Kidney tubule cell (primary cell): ENCODE measurements at places on chromosomes 12 and 14.
A peak's percentile ranks its signal among the peaks of the same experiment; 100 is the strongest.

- DNase-seq = no peak
These were observed 149.5 kb upstream of the PELI2 start for GRCh38 chr14:55968741-55969140.

- no peak for DNase-seq
These were observed 22.0 kb downstream of the CHGA start for GRCh38 chr14:92944976-92945375.

- peak; percentile 42 for DNase-seq
These were observed 43.0 kb upstream of the GNPNAT1 start for GRCh38 chr14:52834440-52834842.

DNA sequence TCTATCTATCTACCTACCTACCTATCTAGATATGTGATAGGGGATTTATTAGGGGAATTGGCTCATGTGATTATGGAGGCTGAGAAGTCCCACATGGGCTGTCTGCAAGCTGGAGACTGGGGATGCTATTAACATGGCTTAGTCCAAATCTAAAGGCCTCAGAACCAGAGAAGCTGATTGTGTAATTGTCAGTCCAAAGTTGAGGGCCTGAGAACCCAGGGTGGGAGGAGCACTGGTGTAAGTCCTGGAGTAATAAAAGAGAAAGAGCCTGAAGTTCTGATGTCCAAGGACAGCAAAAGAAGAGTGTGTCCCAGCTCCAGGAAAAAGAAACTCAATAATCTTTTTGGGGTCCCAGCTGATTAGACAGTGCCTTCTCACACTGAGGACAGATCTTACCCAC lies 98.5 kb upstream of the SEL1L start:
- DNase-seq = no peak

DNA sequence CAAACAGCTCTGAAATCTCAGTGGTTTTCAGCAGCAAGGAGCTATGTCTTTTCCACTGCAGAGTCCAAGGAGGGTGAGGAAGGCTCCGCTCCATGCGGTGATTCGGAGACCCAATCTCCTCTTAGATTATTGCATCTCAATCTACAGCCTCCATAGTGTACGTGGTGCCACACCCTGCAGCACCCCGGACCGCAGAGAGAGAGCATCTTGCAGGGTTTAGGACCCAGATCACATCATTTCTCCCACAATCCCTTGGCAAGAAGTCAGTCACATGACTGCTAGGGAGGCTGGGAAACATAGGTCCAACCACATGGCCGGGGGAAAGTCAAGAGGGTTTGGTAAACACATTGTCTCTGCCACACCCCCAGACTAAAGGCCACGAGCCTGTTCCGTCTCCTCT lies 209.4 kb upstream of the TMEM132C start:
- DNase-seq = no peak

- no peak for DNase-seq
These were observed at the start of gene RDH16 for GRCh38 chr12:56957229-56958052. Gene RDH16 (minus strand): TSS chr12:56957608. CDS start chr12:56957462, 146 bp downstream.

GRCh38 chr12:21780786-21781185 lies 6.3 kb upstream of the KCNJ8 start:
- DNase-seq = no peak

DNA sequence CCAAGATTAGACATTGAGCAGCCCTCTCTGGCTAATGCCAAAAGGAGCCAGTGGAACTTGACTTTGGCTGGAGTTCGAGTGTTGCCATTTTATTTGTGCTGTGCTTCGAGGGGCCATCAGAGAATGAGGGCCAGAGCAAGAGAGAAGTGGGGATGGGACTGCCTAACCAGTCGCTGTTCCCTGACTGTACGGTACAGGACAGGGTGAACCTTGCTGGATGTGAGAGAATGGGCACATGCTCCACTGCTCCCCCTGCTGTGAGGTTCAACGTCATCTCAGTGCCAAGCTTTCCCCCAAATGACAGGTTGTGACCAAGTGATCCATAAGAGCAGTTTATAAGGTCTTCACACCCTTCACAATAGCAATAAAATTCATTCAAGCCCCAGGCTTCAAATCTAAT lies 55.1 kb upstream of the BCL11B start:
- no peak for DNase-seq

GRCh38 chr12:119055977-119056376 lies 74.6 kb downstream of the SRRM4 start:
- no peak for DNase-seq

DNA sequence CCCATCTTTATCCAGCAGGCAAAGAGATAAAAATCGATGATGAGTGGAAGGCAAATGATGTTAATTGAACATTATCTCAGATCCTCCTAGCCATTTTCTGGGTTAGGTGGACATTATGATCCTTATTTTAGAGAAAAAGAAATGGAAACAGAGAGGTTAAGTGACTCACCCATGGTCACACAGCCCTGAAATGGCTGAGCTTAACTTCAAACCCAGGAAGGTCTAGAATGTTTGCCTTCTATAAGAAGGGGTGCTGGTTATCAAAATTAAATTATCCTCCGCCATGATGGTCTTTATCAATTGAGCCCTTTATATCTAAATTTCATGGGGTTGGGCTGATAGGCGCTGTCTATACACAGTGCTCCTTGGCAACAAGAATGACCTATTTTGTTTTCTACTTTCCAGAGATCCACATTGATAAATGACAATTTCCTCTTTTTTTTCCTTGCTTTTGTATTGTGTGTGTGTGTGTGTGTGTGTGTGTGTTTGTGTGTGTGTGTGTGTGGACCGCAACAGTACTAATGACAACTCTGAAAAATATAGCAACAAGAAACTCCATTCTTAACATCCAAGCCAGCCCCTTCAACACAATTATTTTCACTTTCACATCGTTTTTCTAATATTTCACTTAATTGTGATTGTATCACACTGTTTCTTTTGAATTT lies 571.9 kb downstream of the VRK1 start:
- no peak for DNase-seq

GRCh38 chr12:38949363-38949762 lies 44.0 kb upstream of the CPNE8 start:
- no peak for DNase-seq

DNA sequence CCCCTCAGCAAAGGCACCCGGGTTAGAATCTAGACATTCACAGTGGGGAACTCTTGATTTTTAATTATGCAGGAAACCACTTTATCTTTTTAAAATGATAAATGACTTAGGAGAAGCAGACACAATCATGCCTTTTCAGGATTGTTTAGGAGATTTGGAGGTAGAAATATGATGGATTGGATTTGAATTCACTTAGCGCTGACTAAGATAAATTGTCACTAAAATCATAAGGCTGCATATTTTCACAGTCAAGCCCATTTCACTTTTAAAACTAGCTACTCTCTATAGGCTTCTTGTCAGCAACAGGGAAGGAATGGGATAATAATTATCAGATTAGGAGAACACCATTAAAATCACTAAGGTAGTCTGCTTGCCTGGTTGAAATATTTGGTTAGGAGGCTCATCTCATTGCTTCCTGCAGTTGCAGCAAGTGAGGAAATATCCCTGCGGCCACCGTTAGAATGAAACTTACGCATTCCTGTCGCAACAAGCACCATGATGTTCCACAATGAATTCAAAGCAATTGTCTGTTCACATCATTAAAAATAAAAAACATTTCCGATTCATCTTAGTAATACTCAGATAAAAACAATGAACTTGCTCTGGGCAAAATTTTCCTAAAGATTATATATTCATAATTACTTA lies 31.9 kb downstream of the DACT1 start:
- no peak for DNase-seq

DNA sequence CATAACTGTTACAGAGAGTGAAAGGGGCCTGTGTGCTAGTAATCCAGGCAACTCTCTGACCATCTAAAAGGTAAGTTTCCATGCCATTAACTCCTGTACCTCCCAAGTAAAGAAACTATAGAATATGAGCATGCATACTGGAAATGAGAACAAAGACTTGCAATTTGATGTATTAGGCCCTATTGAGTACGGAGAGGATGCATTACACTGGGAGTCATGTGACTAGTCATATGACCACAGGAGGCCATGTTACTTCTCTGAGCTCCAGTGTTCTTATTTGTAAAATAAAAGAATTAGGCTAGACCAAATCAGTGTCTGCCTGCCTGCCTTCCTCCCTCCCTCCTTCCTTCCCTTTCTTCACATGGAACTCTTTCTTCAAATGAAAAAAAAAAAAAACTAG lies 440.1 kb upstream of the CCDC196 start:
- no peak for DNase-seq

DNA sequence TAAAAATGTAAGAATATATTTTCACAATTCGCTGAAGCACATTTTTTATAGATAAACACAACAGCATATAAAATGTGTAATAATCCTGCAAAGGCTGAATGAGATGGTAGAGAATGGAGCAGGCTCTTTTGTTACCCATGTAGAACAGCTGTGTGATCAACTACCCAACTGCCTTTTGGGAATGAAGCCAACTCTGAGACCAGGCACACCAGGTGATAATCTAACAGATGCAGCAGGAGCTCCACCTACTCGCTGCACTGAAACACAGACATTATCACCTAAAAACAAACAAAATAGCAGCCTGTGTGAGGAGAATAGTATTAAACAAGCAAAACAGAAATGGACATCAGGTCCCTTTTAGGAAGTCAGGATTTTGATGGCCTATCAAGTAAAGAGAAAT lies 183.3 kb downstream of the CCDC59 start:
- no peak for DNase-seq

DNA sequence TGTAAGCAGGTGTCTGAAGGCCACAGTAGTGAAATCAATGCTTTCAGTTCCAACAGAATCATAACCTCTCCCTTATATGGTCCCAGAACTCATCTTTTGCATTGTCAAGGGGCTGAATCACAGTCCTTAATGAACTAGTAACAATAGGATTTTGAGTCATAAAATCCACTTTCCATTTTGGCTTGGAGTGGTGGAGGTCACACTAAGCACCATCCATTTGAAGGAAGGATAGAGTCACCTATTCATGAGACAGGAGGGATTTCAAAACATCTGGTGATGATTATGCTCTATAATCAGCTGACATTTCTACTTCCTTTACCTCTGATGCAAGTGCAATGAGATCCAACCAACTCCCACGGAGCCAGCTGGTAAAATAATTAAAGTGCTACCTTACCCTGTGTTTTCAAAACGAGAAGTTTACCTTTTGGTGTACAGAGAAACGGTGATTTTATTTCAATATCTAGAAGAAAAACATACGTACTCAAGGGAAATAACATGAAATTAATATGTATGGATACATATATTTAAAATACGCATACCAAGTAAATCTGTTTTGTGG lies 59.1 kb downstream of the TMEM132D start:
- peak; percentile 67 for DNase-seq

DNA sequence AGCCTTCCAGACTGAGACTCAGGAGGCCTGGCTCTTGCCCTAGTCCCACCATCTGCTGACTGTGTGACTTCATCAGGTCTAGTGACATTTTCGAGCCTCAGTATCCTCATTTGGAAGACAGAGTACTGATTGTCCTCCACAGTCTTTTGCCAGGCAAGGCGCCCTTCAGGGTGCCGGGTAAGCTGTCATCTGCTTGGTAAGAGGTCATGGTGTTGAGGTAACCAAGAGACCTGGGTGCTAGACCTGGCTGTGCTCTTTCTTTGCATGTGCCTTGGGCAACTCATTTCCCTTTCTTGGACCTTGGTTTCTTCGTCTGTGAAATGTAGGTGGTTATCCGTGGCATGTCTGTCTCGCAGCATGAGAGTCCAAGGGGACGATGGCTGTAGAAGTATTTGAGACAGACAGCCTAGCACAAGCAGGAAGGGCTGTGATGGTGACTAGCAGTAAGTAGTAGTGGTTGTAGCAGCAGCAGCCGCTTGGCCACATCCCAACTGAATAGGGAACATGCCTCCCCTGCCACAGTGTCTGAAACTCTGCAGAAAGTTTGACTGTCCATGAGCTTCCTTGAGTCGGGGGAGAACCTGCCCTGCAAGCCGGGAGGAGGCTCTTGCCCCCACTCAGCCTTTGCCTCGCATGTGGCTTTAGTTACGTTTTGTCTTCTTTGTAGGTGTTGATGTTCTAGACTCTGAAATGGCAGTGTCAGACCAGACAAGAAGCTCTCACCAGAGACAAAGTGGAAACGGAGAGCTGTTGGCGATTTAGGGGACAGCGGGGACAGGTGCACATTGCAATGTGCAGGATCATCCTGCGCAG lies 40.3 kb downstream of the EVL start:
- no peak for DNase-seq

GRCh38 chr12:94900496-94900895 lies 103.0 kb downstream of the NDUFA12 start:
- no peak for DNase-seq

- DNase-seq = peak; percentile 73
These were observed 65.1 kb downstream of the CRADD start for GRCh38 chr12:93742110-93742934.

- no peak for DNase-seq
These were observed 25.0 kb downstream of the PRICKLE1 start for GRCh38 chr12:42564556-42564955.

DNA sequence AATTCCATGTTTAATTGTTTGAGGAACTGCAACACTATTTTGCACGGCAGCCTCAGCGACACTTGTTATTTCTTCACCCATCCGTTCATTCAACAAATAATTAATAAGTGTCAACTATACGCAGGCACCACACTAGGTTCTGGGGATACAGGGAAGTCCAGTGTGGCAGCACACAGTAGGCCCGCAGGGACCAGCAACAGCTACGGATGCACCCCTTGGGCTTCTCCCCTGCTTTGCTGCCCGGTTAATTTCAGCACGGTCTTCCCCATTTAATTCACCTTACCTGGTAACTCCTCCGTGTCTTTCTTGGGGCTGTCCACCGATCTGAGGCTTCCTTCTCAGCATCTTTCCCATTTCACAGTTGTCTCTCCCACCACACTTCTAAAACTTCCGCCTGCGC lies 48.3 kb downstream of the ZFP36L1 start:
- no peak for DNase-seq

- no peak for DNase-seq
These were observed 239.7 kb downstream of the EMP1 start for GRCh38 chr12:13436182-13436581.

- DNase-seq = no peak
These were observed 6.0 kb downstream of the SLCO1C1 start for GRCh38 chr12:20701106-20701505.

GRCh38 chr12:62582065-62582366 lies 115.4 kb downstream of the MON2 start:
- DNase-seq = no peak
